Nucleus accumbens (tissue), 56 donors: ENCODE measurements at places on chromosomes 5 and 9.

DNA sequence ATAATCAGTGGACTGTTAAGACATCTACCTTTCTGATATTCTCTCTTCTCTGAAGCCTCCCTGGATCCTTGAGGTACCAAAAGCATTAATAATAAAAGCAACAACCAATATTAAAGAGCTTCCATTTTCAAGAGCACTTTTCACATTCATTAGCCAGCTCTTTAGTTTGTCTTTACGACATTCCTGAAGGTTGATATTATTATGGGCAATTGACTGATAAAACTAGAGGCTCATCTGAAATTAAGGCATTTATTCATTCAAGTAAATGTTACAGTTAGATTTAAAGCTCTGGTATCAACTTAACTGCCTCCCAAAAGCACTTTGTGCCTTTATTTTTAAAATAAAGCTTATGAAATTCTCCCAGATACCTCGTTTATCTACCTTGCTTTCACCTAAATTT is 199.6 kb downstream of the PLK2 start:
- DNase-seq = no peak

- DNase-seq = no peak
Measured at GRCh38 chr5:166957782-166958181, 1333.7 kb upstream of the WWC1 start.

GRCh38 chr9:136326061-136326760 is 1.1 kb upstream of the GPSM1 start:
- no peak for DNase-seq

DNA sequence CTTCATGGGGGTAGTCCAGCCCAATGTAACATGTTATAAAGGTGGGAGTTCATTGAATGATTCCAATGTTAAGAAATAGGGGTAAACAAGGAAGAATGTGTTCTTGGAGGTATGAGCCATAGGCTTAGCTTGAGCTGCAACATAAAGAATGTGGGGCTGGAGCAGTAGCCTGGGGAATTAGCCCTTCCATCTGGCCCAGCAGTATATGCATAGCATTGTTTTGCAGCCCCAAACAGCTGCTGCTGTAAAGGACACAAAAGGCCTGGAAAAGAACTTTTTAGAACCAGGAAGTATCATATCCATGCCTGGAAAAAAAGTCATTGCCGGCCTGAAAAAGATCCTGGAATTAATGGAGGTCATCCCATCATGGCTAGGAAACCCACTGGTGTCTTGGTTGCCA is 55.8 kb upstream of the SMARCA2 start:
- no peak for DNase-seq

DNA sequence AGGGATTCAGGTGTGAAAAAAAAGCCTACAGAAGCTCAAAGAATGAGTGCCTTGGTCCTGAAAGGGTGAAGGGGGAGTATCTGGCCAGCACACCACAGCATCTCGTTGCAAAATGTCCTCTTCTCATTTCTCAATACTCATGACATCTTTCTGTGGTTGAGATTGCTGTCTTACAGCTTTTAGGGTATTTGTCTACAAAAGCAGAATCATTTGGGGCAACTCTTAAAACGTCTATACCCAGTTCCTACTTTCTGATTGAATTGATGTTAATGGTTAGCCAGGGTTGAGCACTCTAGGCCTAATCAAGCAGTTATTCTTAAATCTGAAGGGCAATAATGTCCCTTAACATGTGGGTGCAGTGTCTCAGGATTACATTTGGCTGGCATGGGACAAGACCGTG is 21.2 kb upstream of the PCSK5 start:
- DNase-seq = no peak

- no peak for DNase-seq
Measured at GRCh38 chr5:4212071-4212739, 616.6 kb downstream of the IRX1 start.

DNA sequence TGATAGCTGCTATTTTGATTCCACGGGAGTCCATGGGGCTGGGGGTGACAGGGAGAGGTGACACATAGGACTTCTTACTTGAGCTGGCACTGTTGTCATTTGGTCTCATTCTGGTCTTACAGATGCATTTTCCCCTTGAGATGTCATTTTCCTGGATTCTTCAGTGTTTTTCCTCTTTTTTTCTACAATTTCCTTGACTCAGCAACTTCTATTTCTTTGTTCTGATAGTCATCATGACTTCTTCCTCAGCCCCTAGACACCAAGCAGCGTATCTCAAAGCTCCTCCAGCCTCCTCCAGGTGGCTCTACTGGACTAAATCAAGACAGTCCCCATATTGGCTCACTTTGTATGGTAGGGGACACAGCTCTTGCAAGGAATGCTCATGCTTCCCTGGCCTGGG is 16.5 kb downstream of the LVRN start:
- DNase-seq = no peak

- no peak for DNase-seq
Measured at GRCh38 chr5:65803699-65804391, 81.8 kb downstream of the NLN start.

GRCh38 chr5:168881427-168882149 is 302.4 kb upstream of the PANK3 start:
- no peak for DNase-seq

- no peak for DNase-seq
Measured at GRCh38 chr9:135307300-135307699, 172.3 kb upstream of the PPP1R26 start.

- no peak for DNase-seq
Measured at GRCh38 chr5:30540150-30540549, 653.3 kb upstream of the CDH6 start.

DNA sequence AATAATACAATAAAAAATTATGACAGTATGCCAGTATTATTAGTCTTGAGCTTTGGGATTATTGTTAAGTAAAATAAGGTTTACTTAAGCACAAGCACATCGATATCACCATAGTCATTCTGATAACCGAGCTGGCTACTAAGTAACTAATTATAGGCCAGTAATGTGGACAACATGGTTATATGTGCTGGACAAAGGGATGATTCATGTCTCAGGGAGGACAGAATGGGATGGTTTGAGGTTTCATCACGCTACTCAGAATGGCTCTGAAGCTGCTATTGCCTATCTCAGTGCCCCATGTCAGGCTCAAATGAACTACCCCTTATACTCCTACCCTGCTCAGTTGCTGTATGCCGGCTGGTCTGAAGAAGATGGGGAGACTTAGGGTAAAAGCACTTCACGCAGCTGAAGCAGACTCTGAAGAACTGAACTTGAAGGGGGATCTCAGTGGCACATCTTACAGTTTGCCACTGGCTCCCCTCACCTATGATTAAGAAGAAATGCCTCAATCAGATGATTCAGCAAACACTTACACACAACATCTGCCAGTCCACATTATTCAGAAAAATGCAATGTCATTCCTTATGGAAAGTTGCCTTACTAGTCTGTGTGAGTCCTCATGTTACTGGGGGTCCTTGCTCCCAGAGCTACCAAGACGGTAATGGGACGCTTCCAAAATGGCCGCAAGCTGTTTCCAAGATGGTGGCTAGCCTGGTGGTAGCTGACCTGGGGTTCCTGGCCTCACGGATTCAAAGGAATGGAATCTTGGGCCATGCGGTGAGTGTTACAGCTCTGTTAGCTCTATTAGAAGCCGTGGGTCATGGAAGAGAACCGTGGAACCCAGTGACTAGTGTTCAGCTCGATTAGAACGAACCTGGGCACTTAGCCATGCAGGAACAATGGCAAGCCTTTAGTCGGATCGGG is 1098.6 kb downstream of the TAF11L14 start:
- no peak for DNase-seq

GRCh38 chr9:98584059-98584458 is 124.7 kb downstream of the GABBR2 start:
- no peak for DNase-seq

DNA sequence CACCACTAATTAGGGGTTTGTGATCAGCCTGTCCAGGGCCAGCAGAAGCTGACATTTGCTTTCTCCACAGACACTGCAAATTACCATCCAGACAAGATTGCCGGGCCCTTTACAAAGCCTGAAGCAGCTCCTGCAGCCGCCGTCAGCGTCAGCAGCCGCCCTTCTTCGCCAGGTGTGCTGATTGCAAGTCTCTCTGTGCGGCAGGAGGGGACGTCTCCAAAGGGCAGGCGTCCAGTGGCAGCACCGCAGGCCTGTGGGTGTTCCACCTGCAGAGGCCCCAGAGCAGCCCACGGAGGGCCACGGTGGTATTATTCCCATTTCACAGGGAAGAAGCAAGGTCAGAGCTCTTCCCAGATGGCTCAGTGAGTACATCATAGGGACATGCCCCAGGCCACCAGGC is 108.0 kb upstream of the PPP1R26 start:
- no peak for DNase-seq

- DNase-seq = no peak
Measured at GRCh38 chr9:31135567-31135966, 1248.9 kb upstream of the ACO1 start.

- no peak for DNase-seq
Measured at GRCh38 chr9:125752070-125752628, 5.0 kb downstream of the PBX3 start.

DNA sequence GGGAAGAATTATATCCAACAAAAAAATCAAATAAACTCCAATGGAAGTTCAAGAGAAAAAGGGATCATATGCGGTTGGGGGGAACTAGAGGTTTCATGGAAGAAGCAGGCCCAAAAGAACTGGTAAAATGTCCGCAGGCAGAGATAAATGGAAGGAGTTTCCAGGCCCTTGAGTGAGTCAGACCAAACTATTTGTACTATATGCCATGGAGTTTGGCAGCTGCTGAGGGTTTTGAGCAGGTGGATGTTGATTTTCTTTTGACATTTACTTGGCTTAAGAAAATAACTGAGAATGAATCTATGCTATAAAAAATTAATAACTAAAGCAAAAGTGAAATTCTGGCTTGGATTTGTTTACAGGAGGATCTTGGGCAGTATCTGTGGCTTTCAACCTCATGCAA is 33.7 kb downstream of the MINAR2 start:
- no peak for DNase-seq

DNA sequence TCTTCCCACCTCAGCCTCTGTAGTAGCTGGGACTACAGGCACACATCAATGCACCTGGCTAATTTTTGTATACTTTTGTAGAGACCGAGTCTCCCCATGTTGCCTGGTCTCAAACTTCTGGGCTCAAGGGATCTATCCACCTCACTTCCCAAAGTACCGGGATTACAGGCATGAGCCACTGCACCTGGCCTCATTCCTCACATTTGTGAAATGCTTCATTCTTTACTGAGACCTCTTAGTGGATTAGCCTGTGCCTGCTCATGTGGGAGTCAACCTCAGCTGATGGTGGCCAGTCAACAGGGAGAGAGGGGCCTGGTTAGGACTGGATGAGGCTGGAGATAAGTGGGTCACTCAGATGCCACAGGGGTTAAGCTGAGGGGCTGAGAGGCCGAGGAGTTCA is 37.3 kb upstream of the CLK4 start:
- DNase-seq = no peak

DNA sequence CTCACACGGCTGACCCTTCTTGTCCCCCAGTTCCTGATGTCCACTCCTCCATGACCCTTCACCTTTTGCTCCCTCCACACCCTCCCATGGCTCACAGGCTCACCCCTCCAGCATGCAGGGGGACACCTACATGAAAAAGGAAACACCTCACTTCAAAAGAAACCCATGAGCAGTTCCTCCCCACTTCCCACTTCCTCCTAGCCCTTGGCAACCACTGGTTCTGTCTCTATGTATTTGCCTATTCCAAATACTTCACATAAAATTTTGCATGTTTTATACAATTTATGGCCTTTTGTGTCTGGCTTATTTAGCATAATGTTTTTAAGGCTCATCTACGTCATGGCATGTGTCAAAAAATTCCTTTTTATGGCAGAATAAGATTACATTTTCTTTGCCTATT is 100.2 kb upstream of the S1PR3 start:
- no peak for DNase-seq

- DNase-seq = no peak
Measured at GRCh38 chr5:72352616-72353015, 32.4 kb downstream of the PTCD2 start.

DNA sequence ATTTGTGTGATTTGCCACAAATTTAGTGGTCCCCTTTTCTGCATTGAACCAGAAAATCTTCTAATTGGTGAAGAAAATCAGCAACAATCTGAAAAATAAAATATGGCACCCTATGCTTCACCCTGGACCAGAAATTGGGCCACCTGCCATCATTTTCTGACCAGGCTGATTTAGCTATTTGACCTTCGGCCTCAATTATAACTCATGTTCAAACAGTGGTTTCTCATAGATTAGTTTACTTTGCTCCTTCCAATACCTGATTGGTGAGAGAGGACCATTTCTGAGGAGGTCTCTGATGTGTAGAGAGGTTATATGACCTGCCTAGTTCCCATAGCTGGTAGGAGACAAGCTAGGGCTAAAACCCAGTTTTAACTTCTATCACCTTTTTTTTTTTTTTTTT is 59.0 kb downstream of the PTTG1 start:
- no peak for DNase-seq

- no peak for DNase-seq
Measured at GRCh38 chr5:38117784-38118479, 140.4 kb upstream of the EGFLAM start.

- DNase-seq = peak; percentile 25
Measured at GRCh38 chr5:114055318-114056184, 306.3 kb upstream of the KCNN2 start.

- no peak for DNase-seq
Measured at GRCh38 chr5:176864755-176865154, 34.4 kb downstream of the HK3 start.

DNA sequence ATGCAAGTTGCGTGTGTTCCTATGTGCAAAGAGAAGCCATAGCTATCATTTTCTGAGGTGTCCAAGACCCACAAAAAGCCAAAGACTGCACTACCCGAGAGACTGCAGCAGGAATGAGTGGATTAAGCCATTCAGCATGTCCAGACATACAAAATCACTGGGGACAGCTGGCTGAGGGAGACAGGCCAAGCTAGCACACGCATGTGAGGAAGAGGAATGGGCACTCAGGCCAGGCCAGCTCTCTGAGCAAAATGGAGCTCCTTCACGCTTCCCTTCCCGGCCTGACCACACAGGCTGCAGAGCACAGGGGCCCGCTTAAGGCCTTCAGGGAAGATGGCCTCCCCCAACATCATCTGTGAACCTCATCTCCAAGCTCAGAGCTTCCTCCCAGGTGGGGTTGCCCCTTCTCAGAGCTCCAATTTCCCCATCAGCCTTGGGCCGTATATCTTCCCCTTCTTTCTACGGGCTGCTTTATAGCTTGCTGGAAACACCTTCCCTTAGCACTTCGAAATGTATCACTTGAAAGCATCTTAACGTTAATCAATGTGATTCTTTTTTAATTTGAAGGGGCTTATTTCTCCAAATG is 8.4 kb downstream of the DCANP1 start:
- no peak for DNase-seq

- peak; percentile 32 for DNase-seq
Measured at GRCh38 chr9:133113949-133114885, 6.8 kb downstream of the RALGDS start.

DNA sequence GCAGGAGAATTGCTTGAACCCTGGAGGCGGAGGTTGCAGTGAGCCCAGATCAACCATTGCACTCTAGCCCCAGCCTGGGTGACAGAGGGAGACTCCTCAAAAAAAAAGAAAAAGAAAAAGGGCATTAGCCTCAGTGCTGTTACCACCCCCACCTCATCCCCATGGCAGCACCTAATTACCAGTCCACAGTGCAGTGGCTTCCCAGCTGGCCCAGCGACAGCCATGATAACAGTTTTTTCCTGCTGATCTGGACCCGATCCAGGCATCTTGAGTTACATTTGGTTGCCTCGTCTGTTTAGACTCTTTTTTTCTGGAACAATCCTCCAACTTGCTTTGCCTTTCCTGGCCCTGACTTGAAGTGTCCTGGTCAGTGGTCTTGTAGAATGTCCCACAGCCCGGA is 24.4 kb downstream of the NCS1 start:
- DNase-seq = no peak

GRCh38 chr5:96200641-96201040 is 232.4 kb downstream of the PCSK1 start:
- no peak for DNase-seq

GRCh38 chr5:169889572-169889971 is 90.7 kb downstream of the INSYN2B start:
- DNase-seq = no peak
